ENCODE measurements at places on chromosomes 2 and 18. TPM values are rescaled to one million over a fixed set of nuclear protein-coding genes. Genes with fewer than 3 reads are reported as not detected.
A peak's percentile ranks its signal among the peaks of the same experiment; 100 is the strongest.

NIFK gene
- 75.0 TPM for total RNA-seq

DNA sequence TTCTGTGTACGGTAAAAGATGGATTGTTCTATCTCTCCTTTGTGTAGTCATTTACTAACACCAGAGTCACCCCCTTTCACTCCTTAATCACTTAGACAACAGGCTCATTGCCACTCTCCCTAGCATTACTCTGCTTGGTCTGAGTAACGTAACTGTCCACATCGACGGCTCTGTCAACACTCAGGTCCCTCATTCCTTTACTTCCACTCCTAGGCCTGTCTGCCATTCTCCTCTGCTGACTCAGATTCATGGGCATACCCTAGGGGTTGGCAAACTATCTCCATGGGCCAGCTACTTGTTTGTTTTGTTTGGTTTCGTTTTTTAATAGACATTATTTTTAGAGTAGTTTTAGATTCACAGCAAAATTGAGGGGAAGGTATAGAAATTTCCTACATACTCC lies 243.9 kb downstream of the NR4A2 start:
- H3K4me1 ChIP-seq = no peaks in the 10 kb centered on the region
- H3K27me3 ChIP-seq = no peaks in the 10 kb centered on the region
- peak; percentile 4 for DNase-seq
- no peak overlapping the region for H3K4me3 ChIP-seq
- H3K36me3 ChIP-seq = no peaks in the 10 kb centered on the region
- H3K27ac ChIP-seq = no peak overlapping the region

DNA sequence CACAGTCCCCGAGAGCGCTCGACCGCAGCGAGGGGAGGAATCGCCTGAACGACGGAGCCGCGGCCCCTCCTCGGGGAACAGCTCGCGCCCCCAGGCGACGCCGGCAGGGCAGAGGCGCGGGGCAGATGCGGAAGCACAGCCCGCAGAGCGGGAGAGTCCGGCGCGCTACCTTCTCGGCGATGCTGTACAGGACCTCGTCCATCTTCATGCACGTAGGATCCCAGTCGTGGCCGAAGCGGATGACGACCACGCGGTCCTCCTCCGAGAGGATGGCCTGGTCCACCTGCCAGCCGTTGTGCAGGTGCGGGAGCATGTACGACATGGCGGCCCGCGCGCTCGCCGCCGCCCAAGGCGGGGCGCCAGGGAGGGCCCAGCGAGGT lies 302 bp downstream of the TXNL4A start:
- H3K4me1 ChIP-seq = peaks cover 7% of the 10 kb centered on the region
- no peak for DNase-seq
- peak overlapping the region; percentile 78 for H3K4me3 ChIP-seq
- peak overlapping the region; percentile 80 for H3K27ac ChIP-seq
- H3K27me3 ChIP-seq = no peaks in the 10 kb centered on the region

GRCh38 chr2:107525406-107525805 lies 301.3 kb upstream of the RGPD4 start:
- H3K27ac ChIP-seq = no peak overlapping the region
- DNase-seq = peak; percentile 43
- no peaks in the 10 kb centered on the region for H3K4me1 ChIP-seq

- no peaks in the 10 kb centered on the region for H3K27me3 ChIP-seq
- H3K4me3 ChIP-seq = no peak overlapping the region
- H3K36me3 ChIP-seq = no peaks in the 10 kb centered on the region
- no peak for DNase-seq
- no peak overlapping the region for H3K27ac ChIP-seq
These were observed 4.8 kb downstream of the MC2R start for GRCh38 chr18:13910501-13910900.

DNA sequence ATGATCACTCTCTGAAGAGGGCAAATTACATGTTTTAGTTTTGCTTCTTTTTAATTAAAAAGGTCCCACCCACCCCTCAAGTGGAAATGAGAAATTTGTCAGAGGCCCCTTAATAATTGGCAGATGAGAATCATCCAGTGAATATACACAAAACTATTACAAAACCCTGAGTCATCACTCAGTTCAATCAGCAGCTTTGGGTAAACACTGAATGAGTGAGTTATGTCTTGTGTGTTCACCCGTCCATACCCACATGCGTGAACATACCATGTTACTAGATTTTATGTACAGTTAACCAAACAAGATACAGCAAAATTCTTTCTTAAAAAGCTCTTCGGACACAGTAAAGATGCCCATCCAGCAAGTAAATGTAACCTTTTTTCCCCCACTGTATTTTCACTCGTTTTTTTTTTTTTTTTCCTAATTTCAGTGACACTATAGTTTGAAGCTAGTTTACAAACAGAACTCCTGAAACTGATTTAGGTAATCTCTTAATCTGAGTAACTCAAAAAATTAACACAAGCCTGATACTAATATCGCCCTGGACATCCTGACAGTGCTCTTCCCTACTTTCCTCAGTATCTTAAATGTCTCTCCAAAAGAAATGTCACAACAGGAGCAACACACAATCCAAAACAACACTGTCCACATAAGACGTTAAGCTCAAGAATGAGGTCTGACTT lies 1.4 kb downstream of the PSME4 start:
- H3K4me3 ChIP-seq = peak overlapping the region; percentile 84
- DNase-seq = peak; percentile 70
- H3K4me1 ChIP-seq = peaks cover 13% of the 10 kb centered on the region
- no peaks in the 10 kb centered on the region for H3K36me3 ChIP-seq
- peak overlapping the region; percentile 99 for H3K27ac ChIP-seq

- peak; percentile 39 for DNase-seq
- peaks cover 9% of the 10 kb centered on the region for H3K36me3 ChIP-seq
- H3K27me3 ChIP-seq = no peaks in the 10 kb centered on the region
These were observed 203.4 kb downstream of the NEDD4L start for GRCh38 chr18:58247363-58247834.

ZSWIM2 gene
- total RNA-seq = not detected

TBR1 gene
- total RNA-seq = not detected

DNA sequence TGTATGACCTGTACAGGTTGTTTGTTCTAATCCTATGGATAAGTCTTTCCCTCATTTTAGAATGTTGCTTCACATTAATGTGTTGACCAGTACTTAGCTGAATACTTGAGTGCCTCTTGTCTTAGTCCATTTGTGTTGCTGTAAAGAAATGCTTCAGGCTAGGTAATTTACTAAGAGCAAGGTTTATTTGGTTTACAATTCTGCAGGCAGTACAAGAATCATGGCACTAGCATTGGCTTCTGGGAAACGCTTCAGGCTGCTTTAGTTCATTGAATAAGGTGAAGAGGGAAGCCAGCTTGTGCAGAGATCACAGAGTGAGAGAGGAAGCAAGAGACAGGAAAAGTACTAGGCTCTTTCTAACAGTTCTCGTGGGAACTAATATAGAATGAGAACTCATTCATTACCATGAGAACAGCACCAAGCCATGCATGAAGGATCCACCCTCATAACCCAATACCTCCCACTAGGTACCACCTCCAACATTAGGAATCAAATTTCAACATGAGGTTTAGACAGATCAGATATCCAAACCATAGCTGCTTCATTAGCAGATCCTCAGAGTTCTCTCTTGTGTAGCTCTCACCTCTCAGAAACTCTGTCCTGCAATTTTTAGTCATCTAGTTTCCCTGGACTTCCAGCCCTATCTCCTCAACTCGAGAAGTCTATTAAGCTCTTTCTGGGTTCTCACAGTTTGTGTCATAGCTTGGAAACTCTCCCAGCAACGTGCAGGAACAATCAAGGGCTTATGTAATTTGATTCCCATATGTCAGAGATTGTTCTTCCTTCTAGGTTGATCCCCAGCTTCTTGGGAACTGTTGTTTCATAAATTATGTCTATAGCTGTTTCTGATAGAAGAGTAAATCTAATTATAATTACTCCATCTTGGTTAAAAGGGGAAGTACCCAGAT lies 2082.3 kb upstream of the CELF4 start:
- H3K4me3 ChIP-seq = no peak overlapping the region
- H3K27me3 ChIP-seq = no peaks in the 10 kb centered on the region
- no peaks in the 10 kb centered on the region for H3K36me3 ChIP-seq
- no peaks in the 10 kb centered on the region for H3K4me1 ChIP-seq
- peak; percentile 93 for DNase-seq

- peak; percentile 84 for DNase-seq
- no peaks in the 10 kb centered on the region for H3K27me3 ChIP-seq
- peak overlapping the region; percentile 48 for H3K4me3 ChIP-seq
- H3K4me1 ChIP-seq = peaks cover 21% of the 10 kb centered on the region
These were observed 210.8 kb upstream of the SMIM21 start for GRCh38 chr18:75638223-75638775.

DNA sequence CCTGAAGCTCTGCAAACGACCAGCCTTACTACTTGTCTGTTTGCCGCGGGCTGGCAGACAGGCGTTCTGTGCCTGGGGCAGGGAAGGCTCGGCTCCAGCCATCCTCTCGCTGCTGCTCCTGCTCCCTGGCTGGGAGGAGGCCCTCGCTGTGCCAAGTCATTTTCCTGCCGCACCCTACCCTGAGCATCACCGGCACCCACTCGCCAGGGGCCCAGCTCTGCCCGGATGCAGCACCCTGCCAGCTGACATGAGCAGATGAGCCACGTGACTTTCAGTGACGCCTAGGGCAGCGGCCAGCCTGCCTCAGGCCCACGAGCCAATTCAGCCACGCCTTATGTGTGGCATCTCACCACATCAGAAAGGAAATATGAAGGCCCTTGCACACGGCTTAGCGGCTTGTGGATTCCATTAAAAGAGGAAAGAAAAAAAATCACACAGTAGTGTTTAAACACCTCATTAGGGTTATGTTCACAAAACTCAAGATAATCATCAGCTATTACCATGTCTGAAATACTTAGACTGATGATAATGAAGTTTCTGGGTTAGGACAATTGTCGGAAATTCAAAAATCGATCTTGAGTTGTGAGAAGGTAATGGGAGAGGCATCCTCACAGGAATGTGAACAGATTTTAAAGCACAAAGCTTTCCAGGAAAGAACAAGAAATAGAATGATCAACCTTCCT lies 250.5 kb downstream of the TWIST2 start:
- H3K4me3 ChIP-seq = no peak overlapping the region
- DNase-seq = no peak
- no peaks in the 10 kb centered on the region for H3K36me3 ChIP-seq

All from astrocyte (in vitro differentiated cells and primary cell).